ENCODE measurements at places on chromosomes 5 and 9. TPM values are rescaled to one million over a fixed set of nuclear protein-coding genes. Genes with fewer than 3 reads are reported as not detected.

CCL21 gene
- 0.60 TPM for total RNA-seq

CAPSL gene
- total RNA-seq = not detected

PDE4D gene
- total RNA-seq = 81.1 TPM

TTC23L gene
- 1.8 TPM for total RNA-seq

ADAMTSL2 gene
- total RNA-seq = 0.16 TPM

FOXD4L3 gene
- total RNA-seq = 0.38 TPM

SV2C gene
- not detected for total RNA-seq

SPRY4 gene
- 0.33 TPM for total RNA-seq

MSX2 gene
- not detected for total RNA-seq

SOX30 gene
- 0.13 TPM for total RNA-seq

FOXD4 gene
- total RNA-seq = 0.35 TPM

FBXL7 gene
- 0.07 TPM for total RNA-seq

RNF38 gene
- total RNA-seq = 71.2 TPM

DBH gene
- total RNA-seq = 0.78 TPM

ZNF608 gene
- total RNA-seq = 0.49 TPM

CNTNAP3B gene
- total RNA-seq = not detected

SGCD gene
- 2.4 TPM for total RNA-seq

ENTPD2 gene
- total RNA-seq = not detected

FOXD4L4 gene
- not detected for total RNA-seq

CRHBP gene
- total RNA-seq = 0.76 TPM

MYMK gene
- not detected for total RNA-seq

CAVIN4 gene
- 0.19 TPM for total RNA-seq

ALAD gene
- 23.4 TPM for total RNA-seq

C1QTNF2 gene
- not detected for total RNA-seq

OGN gene
- total RNA-seq = 0.41 TPM

FPGS gene
- 148 TPM for total RNA-seq

CARD9 gene
- total RNA-seq = 0.47 TPM

SH3RF2 gene
- total RNA-seq = not detected

MEGF9 gene
- total RNA-seq = 11.3 TPM

IL3 gene
- total RNA-seq = not detected

SAXO1 gene
- total RNA-seq = 0.79 TPM

DUSP1 gene
- 26.4 TPM for total RNA-seq

SLC6A18 gene
- not detected for total RNA-seq

LRRC19 gene
- total RNA-seq = not detected

FOXD4L6 gene
- not detected for total RNA-seq

IFNA13 gene
- total RNA-seq = not detected

OR1L1 gene
- total RNA-seq = not detected

ENTREP1 gene
- 0.13 TPM for total RNA-seq

IL5 gene
- not detected for total RNA-seq

ZNG1E gene
- 43.9 TPM for total RNA-seq

HRH2 gene
- 2.9 TPM for total RNA-seq

ARL14EPL gene
- not detected for total RNA-seq

PCDHGB3 gene
- 0.62 TPM for total RNA-seq

PCDHGA3 gene
- total RNA-seq = 0.09 TPM

FOXD1 gene
- 0.39 TPM for total RNA-seq

ANKRD31 gene
- total RNA-seq = 0.89 TPM

QRFP gene
- total RNA-seq = not detected

CNTNAP3 gene
- not detected for total RNA-seq

UBE2QL1 gene
- 0.14 TPM for total RNA-seq

CEL gene
- 0.28 TPM for total RNA-seq

SLC6A7 gene
- total RNA-seq = not detected

NTRK2 gene
- 0.13 TPM for total RNA-seq

SMAD5 gene
- total RNA-seq = 18.4 TPM

PRDM9 gene
- not detected for total RNA-seq

KLF9 gene
- 23.5 TPM for total RNA-seq
